Caudate nucleus (tissue), 63 donors: ENCODE measurements at places on chromosomes 5 and 9.
A peak's percentile ranks its signal among the peaks of the same experiment; 100 is the strongest.

GRCh38 chr9:134693641-134694367, 52.2 kb downstream of the COL5A1 start:
- DNase-seq, result no peak

- no peak for DNase-seq
These were observed 250.2 kb upstream of the PTGER4 start for GRCh38 chr5:40429258-40430100.

- no peak for DNase-seq
These were observed 6.9 kb downstream of the RAB24 start for GRCh38 chr5:177296581-177296980.

DNA sequence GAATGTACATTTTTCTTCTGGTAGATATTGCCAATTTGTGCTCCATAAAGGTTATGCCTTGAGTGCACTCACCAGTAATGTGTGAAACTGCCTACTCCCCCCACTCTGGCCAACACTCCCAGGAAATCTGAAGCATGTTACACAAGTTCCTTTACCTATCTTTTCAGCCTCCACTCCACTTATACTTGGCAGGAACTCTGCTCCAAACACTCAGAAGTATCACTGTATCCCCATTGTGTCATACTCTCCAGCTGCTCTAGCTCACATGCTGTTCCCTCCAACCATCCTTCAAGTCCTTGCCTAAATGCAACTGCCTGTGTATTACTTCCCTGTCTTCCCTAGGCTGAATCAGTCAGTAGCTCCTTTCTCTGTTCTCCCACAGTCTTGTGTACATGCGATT, 28.3 kb downstream of the POU4F3 start:
- DNase-seq, result no peak

DNA sequence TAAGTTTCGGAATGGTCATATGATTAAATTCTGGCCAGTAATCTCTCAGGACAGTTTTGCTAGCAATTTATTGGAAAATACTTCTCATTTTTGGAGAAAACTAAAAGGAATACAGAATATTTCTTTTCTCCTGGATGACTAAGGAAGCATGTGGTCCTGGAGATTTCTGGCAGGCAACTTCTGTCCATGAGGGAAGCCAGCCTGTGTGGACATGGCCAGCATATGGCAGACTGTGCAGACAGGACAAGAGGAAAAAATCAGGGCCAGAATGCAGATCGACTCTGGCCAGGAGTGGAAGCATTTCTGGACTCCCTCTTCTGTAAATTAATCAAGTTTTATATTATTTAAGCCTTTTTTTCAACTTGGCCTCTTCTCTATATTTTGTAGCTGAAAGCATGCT, 100.4 kb upstream of the CDH18 start:
- no peak for DNase-seq

DNA sequence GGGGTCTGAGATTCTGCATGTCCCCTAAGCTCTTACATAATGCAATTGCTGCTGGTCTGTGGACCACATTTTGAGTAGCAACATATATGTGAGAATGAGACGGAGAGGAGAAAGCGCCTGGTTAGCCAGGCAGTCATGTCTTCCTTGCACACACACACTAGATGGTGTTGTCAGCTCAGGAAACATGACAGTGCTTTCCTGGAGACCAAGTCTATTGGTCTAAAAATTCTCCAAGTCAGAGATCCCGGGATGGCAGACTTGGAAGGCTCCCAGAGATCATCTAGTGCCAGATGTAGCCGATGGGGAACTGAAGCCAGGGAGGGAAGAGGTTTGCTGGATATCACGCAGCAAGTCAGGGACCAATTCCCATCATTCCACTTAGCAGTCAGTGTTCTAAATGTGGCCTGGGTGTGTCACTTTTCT, 53.4 kb downstream of the GALNT12 start:
- peak; percentile 30 for DNase-seq

- no peak for DNase-seq
These were observed 8.8 kb upstream of the NACC2 start for GRCh38 chr9:136103651-136104487.

GRCh38 chr9:703392-703791, 138.1 kb upstream of the DMRT1 start:
- DNase-seq, result no peak

DNA sequence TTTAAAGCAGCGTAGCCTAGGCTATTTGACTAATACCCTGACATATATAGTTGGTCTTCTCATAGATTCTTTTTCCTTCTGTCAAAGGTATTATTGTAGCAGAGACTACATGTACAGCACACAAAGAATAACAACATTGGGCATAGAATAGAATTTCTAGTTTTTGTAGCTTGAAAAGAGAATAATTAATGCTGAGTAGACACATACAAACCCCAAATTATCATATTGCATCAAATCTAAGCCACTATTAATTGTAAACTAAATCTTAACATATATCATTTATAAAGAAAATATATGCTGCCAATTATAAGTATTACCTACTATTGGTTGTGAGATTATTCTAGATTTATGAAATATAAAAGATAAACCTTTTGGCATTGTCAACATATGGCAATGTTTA, 574.5 kb downstream of the SLCO4C1 start:
- no peak for DNase-seq

GRCh38 chr9:94780516-94780950, 54.0 kb downstream of the AOPEP start:
- DNase-seq, result no peak

- no peak for DNase-seq
These were observed 540.8 kb downstream of the BNC2 start for GRCh38 chr9:16329671-16330113.

DNA sequence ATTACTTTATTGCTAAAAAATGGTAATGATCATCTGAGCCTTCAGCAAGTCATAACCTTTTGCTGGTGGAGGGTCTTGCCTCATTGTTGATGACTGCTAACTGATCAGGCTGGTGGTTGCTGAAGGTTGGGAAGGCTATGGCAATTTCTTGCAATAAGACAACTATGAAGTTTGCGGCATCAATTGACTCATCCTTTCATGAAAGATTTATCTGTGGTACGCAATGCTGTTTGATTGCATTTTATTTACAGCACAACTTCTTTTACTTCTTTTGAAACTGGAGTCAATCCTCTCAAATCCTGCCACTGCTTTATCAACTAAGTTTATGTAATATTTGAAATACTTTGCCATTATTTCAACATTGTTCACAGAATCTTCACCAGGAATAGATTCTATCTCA, 58.3 kb upstream of the ACO1 start:
- DNase-seq, result no peak

- DNase-seq, result no peak
These were observed 31.0 kb downstream of the ALG2 start for GRCh38 chr9:99190597-99191283.

DNA sequence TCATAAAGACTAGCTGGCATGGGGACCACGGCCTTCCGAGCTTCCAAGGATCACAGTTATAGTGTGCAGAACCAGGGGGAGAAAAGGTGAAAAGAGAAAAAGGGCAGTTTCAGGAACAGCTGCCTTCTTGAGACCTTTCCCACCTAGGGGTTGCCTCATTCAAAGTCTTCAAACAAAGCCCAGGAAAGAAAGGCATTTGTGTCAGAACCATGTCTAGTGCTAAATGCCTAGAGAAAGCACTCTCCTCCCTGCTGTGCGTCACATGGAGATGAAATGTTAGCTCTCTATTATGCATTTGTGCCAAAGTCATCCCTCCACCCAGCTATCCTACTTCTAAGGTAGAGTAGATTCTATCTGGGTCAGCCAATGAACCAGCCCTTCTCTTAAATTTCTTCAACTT, 1037.3 kb upstream of the WWC1 start:
- DNase-seq, result no peak

DNA sequence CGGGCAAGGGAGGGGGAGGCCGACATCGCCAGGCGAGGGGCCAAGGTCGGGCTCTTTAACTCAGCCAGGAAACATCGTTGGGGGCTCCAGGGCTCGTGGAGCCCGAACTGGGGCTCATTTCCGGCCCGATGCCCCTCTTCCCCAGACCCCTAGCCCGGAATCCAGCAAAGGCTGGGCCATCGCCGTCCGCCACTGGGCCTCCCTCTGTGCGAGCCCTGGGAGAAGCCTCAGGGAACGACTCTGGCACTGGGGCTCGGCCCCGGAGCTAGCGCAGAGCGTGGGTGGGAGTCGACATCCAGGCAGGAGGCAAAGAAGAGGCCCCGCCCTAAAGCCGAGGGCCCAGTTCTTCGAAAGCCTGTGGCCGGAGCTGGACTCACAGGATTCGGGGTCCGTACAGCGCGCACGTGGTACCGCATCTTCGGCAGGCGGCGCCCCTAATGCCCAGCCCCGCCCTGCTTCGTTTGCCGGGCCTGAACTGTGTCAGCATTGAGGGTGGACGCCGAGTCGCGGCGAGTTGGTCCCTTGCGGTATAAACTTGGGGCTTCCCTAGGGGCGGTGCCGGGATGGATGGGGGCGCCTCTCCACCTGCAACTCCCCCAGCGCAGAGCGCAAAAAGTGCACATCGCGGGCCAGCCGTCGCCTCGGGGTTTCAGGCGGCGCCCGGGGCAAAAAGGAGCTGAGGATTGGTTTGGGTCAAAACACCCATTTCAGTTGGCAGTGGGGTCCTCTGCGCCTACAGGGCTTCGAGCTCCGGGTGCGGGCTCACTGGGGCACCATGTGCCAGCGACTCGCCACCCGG, 3.6 kb upstream of the PAX5 start:
- no peak for DNase-seq

- no peak for DNase-seq
These were observed 165.1 kb downstream of the DIRAS2 start for GRCh38 chr9:90477535-90477934.

GRCh38 chr9:72524820-72525540, 3.6 kb downstream of the TMC1 start:
- DNase-seq, result peak; percentile 29

DNA sequence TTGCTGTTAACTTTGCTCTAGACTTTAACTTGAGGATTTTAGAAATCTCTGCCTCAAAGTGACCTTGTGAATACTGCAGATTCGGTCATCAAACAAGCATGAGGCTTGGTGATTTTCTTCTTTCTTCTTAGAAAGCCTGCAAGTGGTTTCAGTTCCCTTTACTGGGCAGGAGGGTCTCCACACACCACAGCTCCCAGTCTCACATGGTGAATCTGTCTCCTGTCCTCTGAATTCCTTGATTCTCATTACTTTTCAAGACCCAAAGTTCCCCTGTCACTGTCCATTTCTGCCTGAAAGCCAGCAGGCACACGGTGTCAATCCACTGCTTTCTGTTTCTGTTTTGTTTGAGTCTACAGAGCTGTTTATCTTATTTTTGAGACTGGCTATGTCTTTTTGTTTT, 14.1 kb downstream of the HSPB3 start:
- no peak for DNase-seq

DNA sequence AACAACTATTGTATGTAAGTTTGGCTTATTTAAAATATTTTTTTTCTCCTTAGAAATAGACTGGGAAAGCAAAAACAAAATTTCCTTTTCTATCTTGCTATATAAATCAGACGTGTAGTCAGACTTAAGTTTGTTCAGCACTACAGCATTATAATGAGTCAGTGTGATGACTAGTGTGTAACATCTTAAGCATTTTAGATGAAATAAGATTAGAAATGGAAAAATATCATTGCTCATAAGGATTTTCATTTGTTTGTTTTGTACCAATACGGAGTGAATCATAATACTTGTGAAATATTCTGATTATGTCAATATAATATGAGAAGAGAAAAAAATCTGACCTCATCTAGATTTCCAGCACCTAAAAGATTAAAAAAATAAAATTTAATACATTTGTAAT, 64.7 kb upstream of the RICTOR start:
- no peak for DNase-seq
